Jurkat, Clone E6-1 (cell line): ENCODE measurements at places on chromosomes 5 and 9.

DNA sequence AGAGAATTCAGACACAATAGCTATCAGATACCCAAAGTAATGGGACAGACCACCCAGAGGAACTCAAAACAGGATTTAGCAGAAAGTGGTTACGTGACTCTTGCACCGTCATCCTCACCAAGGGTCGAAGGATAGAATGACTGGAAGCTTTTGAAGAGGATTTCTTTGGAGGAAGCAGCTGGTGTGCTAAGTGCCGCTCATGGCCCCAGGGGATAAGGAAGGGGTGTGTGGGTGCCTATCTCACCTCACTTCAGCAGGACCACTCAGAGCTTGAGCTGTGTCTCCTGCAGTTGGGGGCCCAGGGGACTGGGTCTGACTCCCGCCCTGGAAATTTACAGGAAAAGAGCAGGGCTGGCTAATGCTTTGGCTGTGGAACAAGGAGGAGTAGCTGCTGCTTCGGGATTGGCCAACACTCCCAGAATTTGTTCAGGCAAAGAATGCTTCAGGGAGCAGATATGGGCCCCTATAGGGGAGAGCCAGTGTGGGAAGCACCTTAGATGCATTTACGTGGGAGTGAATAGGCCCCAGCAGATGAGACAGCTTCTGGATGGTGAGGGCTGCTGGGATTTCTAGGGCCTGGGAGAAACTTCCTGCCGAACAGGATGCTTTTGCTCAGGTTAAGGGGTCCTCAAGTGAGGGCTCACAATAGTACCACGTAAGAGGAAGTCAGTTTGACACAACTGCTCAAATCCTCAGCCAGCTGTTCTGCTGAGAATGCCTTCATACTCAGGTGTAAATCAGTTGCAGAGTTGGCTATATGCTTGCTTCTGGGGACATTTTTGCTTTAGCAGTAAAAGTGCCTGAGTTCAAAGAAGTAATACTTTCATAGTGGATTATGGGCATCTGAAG is 29.1 kb upstream of the TOMM5 start:
- peak; percentile 20 for DNase-seq

DNA sequence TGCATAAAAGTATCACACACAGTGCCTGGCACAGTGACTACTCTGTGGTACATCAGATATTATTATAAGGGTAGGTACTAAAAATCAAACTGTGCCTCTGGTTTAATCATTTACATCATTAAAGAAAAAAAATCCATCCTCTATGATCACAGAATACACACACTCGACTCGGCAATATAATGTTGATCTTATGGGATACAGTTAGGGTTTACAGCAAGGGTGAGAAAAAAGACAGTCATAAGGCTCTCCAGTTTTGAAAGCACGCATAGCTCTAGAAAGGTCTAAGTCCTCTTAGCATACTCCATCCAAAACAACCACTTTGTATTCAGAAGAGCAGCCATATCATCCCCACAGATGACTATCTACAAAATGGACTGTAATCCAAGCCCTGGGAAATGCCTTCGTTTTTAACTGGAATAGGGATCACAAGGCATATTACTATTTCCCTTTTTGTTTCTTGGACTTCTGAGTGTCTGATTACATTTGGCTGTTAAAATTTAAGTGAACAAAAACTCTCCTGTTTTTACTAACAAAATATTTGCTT is 26.6 kb downstream of the TRPM3 start:
- DNase-seq = no peak

- no peak for DNase-seq
These were observed 16.9 kb downstream of the TMEM174 start for GRCh38 chr5:73189871-73190376.

DNA sequence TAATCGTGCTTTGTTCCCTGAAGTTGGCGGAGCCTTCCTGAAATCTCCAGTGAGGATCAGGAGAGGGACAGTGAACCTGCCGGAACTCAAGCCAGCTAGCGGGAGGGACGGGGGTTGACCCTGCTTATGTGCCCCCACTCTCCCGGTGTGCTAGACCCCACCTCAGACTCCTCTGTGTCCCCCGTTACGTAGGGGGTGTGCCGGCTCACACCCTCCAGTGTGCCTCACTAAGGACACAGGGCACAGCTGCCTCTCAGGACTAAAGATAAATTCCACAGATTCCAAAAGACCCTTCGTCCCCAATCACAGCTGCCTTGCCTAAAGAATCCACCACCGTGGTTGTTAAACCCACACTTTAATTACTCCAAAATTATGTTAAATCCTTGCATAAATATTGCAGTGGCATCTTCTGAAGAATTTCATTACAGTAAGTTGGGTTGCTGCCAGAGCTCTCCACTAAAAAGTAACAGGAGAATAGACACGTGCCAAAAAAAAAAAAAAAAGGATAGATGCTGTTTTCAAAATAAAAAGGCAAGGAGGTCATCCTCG is 73.7 kb downstream of the GTF3C4 start:
- DNase-seq = no peak

DNA sequence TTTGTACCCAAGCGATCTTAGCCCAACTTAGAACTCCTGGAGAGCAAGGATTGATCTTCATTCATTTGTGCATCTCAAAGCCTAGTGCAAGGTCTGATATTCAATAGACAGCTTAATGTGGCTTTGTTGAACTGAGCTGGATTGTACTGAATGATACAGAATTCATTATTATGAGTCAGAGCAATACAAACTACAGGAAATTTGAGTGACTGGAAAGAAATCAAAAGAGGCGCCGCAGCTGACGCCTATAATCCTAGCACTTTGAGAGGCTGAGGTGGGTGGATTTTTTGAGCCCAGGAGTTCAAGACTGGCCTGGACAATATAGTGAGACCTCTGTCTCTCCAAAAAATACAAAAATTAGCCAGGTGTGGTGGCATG is 58.6 kb downstream of the ENC1 start:
- no peak for DNase-seq
